ENCODE measurements at places on chromosomes 5 and 9.

DNA sequence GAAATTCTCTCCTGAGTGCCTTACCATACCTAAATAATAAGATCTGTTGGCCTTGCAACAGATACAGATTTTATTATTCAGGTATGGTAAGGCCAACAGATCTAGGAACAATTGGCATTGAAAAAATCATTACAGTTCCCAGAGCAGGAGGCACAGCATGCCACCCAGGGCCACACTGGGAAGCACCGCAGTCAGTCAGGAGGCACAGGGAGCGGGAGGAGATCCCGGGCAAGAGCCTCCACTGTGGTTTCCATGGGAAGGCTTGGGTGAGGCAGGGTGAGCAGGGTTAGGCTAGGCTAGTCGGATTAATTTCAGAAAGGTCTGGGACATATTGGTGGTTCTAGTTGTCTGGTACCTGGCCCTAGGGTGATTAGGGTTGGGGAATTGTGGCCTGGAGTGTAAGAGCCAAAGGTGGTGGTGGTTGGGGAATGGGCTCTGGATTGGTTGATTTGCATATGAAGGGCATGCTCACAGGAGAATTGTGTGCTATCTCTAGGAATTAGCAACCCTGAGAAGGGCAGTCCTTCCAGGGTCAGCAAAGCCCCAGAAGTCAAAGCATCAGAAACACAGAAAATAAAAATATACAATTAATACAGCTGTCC, 111.4 kb downstream of the PDE8B start:
- DNase-seq = no peak

GRCh38 chr5:178242416-178242815, 9.8 kb upstream of the PHYKPL start:
- DNase-seq = no peak

- no peak for DNase-seq
Measured at GRCh38 chr5:132260714-132261551, 3.4 kb downstream of the PDLIM4 start.

GRCh38 chr9:36341936-36342577, 58.0 kb downstream of the RNF38 start:
- no peak for DNase-seq

GRCh38 chr5:176500511-176500910, 36.7 kb downstream of the RNF44 start:
- DNase-seq = no peak

DNA sequence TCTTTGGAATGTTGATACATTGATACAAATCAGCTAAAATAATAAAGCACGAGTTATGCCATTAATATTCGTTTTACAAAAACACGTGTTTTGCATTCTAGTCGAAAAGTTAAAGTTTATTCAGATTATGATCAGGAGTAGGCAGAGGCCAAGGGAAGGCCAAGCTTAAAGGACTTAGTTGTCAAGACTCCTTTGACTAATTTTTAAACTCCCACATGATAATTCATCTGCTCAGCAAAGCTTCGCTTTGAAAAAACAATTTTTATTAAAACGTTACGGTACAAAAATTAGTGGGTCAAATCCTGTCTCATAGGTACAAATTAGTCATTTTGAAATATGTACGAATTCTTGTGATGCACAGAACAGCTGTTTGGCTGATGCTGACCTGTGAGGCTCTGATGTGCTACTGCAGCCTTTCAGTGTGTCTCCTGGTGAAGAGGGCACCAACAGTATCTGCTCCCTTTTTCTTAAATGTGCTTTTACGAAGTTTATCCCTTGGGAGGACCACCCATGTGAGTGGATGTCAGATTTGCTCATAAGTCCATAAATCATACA, 23.0 kb upstream of the NR3C1 start:
- no peak for DNase-seq

- DNase-seq = no peak
Measured at GRCh38 chr9:101365181-101365580, 19.6 kb downstream of the BAAT start.

DNA sequence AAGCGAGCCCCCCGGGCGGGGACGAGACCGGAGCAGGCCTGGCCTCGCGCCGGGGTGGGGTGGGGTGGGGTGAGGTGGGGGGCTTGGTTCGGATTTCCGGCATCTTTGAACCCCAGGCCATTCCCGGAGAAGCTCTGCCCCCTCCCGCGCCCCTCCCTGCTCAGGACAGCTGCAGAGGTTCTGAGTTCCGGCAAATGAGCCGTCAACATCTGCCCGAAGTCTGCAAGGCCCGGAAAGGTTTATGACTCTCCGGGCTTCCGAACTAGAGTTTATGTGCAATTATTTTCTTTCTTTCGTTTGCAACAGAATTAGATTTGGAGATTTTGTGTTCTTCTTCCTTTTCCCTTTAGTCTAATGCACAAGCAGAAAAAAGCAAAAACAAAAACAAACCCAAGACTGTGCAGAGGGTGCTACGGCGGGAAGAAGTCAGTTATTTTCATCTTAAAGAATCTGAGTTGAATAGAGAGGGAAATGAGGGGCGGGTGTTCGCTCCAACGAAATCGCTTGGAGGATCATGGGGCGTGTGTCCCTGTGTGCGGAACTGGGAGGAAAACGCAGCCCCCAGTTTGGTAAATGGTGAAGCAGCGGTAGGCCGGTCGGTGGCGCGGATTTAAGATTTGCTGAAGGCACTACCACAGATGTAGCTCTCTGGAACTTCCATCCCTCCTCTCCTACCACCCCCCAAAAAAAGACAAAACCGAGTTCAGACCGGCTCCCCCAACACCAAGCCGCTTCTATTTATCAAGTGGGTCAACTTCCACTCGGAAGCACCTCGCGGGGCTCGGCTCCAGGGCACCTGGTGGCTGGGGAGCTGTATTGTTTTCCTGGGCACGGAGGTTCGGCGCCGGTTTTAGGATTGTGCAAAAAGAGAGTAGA, 4.8 kb downstream of the LHX2 start:
- no peak for DNase-seq

DNA sequence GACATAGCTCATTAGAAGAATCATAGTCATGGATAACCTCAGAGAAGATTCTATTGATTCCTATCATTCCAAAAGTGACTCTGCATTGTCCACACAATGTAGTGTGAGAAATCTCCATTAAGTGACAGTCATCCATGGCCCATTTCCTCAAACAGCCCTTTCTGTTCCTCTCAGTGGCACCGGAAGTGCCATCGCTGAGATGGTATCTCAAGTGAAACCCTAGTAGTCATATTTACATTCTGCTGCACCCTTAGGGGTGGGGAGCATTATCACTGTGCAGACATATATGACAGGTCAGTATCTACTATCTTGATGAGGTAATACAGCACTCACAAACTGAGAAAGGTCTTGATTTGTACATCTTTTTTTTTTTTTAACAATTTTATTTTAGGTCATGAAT, 55.4 kb upstream of the MIER3 start:
- DNase-seq = no peak

DNA sequence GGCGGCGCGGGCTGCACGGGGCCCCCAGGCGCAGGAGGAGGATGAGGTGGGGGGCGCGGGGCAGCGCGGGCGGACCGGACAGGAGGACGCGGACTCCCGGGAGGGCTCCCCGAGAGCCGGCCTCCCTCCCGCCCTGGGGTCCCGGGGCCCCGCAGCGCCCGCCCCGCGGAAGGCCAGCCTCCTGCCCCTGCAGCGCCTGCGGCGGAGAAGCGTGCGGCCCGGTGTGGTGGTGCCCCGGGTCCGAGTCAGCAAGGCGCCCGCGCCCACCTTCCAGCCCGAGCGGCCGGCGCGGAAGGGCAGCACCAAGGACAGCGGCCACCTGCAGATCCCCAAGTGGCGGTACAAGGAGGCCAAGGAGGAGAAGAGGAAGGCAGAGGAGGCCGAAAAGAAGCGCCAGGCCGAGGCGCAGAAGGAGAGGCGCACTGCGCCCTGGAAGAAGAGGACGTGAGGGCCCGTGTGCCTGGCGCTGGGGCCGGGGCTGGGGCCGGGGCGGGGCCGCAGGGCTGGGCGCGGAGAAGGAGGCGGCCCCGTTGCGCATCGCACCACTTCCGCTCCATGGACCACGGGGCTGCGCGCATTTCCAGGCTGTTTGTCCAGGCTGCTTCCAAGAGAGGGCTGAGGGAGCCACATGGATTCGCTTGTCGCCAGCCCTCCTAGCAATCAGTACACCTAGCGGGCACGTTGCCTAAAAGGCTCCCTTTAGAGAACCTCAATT, 86.0 kb downstream of the ANKRD33B start:
- no peak for DNase-seq

DNA sequence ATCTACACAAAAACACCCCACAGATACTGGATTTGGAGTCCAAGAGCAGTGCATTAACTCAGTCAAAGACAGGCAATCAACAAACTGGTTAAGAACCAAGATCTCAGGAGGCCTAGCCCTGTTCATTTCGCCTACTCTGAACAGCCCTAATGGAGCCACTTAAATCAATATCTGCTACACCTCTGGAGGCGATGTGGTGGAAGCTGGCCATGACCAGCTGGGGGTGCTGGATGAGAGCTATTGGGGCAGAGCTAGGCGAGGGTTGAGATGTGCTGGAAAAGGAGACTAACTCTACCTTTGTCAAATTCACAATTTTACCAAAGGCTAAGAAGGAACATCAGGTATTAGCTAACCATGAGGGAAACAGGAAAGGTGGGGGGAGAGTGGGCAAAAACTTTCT, 23.3 kb upstream of the ARSB start:
- no peak for DNase-seq

- DNase-seq = no peak
Measured at GRCh38 chr5:170896779-170897178, 35.0 kb downstream of the RANBP17 start.

DNA sequence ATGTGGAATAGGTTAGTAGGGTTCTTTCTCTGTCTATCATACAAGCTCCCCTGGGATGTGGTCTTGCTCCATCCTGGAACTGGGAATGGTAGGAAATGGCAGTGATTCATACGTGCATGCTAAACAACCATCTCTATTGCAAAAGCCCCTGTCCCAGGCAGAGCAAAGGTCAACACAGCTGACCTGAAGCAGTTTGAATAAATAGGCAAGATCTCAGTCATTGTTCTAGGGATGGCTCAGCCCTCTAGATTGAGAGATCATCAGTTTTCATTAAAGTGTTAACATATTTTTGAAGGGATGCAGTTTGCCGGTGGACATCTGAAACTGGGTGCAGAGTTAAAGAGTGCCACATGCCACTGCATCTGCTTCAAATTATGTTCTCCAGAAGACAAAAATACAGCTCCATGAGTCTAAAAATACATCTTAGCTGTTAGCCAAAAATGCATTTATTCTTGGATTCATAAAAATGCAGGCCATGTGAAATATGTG, 224.1 kb downstream of the ESM1 start:
- peak; percentile 91 for DNase-seq

- DNase-seq = peak; percentile 78
Measured at GRCh38 chr5:38104497-38105230, 153.7 kb upstream of the EGFLAM start.

- DNase-seq = no peak
Measured at GRCh38 chr5:63127054-63127453, 548.4 kb downstream of the LRRC70 start.

DNA sequence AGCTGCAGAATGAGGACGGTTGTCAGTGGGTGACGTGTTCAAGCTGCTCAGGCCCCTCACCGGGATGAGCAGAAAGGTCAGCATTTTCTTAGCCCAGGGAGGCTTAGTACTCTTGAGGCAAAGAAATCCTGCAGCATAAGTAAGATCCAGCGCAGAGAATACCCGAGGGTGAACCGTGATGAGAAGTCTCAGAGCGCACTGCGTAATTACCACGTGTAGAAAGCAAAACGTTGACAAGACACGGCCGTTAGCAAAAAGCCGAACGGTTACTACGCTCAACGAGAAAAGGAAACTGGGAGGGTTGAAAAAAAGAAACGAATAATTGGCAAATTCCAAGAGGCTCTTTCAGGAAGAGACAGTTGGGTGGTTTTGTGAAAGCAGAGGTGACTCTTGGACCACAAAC, 104.0 kb downstream of the COL23A1 start:
- no peak for DNase-seq

DNA sequence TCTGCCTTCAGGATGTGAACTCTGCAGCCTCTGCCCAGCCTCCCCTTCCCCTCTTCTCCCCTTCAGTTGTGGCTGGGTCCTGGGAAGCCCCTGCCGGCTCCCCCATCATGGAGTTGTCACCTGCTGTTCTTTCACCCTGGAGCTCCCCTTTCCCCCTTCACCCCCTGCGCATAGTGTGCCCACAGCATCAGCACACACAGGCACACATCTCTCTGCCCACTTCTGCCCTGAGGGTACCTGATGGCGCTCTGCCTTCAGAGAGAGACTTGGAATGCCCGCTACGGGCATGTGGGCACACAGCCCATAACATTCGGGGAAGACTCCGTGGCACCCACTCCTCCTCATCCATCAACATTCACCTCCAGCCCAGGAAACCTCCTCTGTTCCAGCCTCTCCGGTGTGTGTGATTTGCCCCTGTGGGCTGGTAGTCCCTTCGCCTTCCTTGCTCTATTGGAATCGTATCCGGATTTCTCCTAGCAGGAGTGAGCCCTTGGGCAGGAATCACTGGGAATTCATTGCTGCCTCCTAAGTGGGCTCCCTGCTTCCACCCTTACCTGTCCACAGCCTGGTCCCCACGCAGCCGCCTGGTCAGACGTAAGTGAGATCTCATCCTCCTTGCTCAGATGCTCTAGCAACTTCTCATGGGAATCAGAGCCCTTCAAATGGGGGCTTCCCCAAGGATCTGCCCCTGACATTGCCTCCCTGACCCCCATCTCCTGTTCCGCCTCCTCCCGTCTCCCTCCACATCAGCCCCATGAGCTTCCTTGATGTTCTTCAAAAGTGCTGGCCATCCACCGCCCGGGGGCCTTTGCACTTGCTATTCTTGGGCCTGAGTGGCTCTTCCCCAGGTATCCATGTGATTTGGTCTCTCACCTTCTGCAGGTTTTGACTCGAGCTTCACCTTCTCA, 61.5 kb upstream of the CTSL start:
- DNase-seq = no peak

- DNase-seq = no peak
Measured at GRCh38 chr9:121776001-121776738, 124.7 kb downstream of the DAB2IP start.

GRCh38 chr5:132927355-132928061, 35.9 kb downstream of the AFF4 start:
- no peak for DNase-seq

- no peak for DNase-seq
Measured at GRCh38 chr9:14207352-14207995, 106.5 kb downstream of the NFIB start.

- no peak for DNase-seq
Measured at GRCh38 chr9:114318416-114318815, 4.5 kb upstream of the ORM1 start.

DNA sequence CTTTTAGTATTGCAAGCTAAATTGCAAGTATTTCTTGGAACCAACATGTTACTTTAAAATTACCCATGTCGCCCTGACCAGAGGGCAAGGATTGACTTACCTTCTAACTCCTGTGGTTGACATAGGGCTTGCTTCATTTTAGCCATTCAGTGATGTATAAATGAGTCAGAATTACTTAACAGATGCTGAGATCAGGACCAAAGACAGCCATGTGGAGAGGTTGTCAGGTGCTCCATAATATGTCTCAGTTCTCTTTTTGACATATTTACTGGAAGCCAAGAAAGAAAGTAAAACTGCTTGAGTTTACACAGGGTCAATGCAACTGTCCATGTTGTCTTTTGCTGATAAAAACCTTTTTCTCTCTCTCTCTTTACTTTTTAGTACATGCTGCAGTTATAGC, 33.2 kb downstream of the F2RL2 start:
- no peak for DNase-seq

GRCh38 chr5:104845541-104845940, 1283.0 kb upstream of the NUDT12 start:
- no peak for DNase-seq

Data from esophagus muscularis mucosa (tissue), 4 donors.